ENCODE measurements at places on chromosomes 6 and 20.

- DNase-seq = no peak
Measured at GRCh38 chr6:130848945-130849344, 21.7 kb downstream of the SMLR1 start.

- DNase-seq = no peak
Measured at GRCh38 chr6:48073976-48074767, 36.8 kb downstream of the PTCHD4 start.

GRCh38 chr6:110509617-110510241, 33.3 kb upstream of the SLC22A16 start:
- DNase-seq = no peak

DNA sequence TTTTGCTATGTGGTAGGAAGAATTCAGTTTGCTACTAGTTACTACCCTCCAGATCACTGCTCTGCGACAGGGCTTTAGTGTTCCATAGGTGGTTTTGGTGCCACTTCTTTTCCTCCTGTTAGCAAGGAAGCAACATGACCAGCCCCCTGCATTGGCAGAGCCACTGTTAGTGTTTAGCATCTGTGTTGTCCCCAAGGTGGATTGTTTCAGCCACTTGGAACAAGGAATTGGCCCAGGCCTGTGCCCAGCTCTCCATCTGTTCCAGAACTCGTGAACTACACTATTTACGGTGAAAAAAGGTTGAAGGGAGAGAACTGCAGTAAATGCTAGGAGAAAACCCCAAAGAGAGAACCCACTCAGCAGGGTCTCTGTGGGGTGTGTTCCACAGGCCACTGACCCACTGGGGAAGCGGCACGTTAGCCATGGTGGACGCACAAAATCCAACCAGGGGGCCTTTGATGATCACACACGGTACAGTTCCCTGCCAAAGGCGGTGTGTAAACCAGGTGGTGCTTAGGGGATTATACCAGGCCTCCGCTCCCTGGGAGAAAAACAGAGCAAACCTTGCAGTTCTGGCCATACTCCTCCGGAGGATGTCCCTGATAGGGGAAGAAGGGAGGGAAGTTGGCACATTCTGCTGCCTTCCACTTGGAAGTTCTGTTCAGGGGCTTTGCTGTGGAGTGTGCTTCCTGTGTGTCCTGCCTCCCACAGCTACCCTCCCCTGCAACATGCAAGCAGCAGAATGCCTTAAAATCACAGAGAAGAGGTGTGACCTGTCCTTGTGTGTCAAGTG, 72.3 kb downstream of the LYRM2 start:
- no peak for DNase-seq

DNA sequence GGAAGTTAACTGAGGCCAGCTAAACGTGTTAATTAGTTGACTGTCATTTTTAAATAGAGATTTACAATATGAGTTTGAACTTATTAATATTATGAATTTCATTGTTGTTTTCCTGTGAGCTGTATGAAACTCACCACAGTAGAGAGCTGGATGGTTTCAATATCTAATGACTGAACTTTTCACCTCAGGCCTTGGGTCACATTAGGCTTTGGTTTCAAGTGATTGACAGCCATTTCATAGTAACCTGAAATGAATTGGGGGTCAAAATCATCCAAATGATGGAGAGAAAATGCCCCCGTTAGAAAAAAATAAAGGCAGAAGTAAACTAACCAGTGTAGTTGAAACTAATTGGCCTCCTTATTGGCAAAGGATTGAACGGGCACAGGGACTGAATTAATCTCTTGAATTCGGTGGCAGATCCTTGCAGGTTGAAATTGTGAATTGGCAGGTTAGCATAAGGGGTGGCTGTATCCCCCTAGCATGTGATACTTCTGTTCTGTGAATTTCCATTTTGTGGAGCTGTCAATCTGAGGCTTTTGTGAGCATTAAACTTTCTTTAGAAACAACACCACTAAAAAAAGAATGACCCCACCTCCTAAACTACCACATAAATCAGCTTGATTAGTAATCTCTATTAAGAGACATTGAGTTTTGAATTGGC, 155.1 kb upstream of the MMS22L start:
- no peak for DNase-seq

DNA sequence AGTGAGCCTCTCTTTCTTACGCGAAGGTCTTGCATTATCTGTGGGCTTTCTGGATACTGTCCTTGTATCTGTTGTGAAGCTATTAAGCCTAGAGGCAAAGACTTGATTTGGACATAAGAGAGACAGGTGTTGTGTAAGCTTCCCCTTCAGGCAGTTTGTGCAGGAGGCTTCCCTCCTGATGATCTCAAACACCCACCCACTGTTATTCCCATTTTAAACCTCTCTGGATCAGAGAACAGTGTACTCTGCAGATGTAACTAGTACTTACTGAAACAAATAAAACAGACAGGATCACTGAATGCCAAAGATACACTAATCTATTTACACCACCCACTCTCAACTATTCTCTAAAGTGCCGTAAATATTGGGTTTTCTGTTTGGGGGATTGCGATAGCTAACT, 113.8 kb upstream of the RAB32 start:
- no peak for DNase-seq

GRCh38 chr6:76790881-76791280, 672.4 kb downstream of the HTR1B start:
- DNase-seq = no peak

DNA sequence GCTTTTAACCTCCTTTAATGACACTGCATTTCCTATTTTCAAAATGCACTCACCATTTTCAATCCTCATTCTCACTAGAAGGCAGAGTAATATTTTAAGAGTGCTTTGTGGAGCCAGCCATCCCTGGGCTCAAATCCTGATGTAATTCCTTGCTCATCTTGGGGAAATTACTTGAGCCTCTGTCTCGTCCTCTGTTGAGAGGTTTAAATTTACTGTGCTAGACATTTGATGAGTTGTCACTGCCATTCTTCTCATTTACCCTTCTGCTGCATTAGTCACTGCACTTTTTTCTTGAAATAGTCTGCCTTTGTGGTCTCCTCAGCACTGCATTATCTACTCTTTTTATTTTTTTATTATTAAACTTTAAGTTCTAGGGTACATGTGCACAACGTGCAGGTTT, 150.0 kb upstream of the HDDC2 start:
- DNase-seq = no peak

DNA sequence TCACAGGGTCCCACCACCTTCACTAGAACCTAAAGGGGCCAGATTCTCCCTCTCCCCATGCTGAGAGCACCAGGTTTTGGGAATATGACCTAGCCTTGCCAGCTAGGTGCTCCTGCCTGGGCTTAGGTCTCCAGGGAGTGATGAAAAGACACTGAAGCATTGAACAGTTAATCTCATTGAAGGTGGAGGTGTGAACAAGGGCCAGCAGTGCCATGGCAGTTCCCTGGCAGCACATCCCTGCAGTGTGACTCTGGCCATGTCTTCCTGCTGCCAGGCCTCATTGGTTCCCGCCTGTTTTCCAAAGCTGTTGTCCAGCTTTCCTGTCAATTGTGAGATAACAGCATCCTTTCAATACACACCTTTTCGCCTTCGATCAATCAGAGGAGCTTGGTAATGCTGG, 10.9 kb downstream of the PPIL6 start:
- no peak for DNase-seq

DNA sequence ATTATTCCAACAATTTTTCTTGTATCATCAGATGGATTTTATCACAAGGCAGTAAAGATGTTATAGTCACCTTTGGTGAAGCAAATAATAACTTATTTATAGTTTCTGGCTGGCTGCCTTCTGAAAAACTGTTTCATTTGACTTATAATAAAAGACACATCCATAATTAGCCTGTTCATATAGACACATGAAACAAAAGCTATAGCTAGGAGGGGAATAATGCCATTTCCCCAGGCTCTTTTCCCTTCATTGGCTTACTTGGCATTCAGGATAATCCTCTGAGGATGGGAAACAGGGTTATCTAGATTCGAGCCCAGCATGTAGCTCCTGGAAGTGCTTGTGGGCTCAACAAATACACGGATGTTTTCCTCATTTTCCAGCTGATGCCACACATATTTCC, 17.5 kb downstream of the MMP24 start:
- DNase-seq = no peak

GRCh38 chr6:15960740-15961634, 167.9 kb upstream of the MYLIP start:
- DNase-seq = no peak

- no peak for DNase-seq
Measured at GRCh38 chr20:58721951-58722778, 29.6 kb downstream of the NPEPL1 start.

DNA sequence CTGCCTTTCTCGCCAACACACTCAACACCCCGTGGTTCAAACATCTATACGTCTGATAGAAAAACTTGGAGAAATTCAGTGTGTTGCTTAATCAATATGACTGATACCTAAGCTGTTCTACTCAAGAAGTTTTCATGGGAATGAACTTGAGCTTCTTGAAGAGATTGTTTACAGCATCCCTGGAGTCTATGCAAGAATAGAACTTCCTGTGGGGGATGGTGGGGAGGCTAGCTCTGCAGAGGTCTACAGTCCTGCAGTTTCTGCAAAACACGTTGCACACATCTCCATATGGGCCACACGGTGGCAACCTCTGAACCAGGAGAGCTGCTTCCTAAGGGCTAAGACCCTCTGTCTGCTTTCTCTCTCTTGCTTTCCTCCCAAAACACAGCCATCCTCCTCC, 32.7 kb upstream of the FANCE start:
- no peak for DNase-seq

DNA sequence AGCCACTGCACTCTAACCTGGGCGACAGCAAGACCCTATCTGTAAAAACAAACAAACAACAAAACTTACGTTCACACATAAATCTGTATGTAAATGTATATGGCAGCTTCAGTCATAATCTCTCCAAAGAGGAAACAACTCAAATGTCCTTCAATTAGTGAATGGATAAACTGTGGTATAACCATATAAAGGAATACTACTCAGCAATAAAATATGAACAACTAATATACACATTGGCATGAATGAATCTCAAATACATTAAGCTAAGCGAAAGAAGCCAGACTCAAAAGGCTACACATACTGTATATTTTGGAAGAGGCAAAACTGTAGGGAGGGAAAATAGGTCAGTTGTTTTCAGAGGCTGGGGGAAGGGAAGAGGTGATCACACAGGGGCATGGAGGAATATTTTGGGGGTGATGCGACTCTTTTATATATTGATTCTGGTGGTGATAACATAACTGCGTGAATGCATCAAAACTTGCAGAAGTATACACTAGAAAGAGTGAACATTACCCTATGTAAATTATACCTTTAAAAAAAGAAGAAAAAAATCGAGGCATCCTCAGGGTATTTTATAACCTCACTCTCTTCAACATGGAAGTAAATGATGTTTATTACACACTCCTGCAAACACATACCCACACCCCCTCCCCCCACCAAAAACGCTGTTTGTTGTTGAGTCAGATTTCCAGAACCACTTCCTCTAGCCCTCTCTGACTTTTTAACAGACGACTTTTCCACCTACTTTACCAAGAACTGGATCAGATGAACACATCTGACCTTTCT, 115.2 kb upstream of the RNF24 start:
- no peak for DNase-seq

All from D721Med (cell line).